ENCODE measurements at places on chromosomes 5 and 9.

DNA sequence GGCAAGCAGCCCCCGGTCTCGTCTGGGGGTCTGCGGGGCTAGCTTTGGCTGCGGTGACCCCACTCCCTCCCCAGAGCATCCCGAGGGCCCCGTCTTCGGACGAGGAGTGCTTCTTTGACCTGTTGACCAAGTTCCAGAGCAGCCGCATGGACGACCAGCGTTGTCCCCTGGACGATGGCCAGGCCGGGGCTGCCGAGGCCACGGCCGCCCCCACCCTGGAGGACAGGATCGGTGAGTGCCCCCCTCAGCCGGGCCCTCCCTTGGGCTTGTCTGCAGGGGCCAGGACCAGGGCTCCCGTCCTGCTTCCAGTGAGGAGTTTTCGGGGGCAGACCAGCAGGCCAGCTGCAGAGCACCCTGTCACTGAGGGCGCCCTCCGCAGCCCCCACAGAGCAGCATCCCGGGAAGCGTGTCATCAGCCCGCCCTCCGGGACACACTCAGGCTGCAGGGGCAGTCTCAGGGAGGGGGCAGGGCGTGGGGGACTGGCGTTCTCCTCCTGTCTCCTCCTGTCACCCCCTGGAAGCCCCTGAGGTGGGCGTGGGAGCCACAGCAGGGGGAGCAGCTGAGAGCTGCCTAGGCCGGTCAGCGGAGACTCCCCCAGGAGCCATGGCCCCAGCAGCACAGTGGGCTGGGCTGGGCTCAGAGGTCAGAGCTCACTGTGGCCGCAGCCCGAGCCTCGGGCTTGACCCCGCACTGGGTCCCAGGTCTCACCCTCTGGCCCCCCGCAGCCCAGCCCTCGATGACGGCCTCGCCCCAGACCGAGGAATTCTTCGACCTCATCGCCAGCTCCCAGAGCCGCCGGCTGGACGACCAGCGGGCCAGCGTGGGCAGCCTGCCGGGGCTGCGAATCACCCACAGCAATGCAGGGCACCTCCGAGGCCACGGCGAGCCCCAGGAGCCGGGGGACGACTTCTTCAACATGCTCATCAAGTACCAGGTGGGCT, 7.7 kb downstream of the DNLZ start:
- no peak for DNase-seq

DNA sequence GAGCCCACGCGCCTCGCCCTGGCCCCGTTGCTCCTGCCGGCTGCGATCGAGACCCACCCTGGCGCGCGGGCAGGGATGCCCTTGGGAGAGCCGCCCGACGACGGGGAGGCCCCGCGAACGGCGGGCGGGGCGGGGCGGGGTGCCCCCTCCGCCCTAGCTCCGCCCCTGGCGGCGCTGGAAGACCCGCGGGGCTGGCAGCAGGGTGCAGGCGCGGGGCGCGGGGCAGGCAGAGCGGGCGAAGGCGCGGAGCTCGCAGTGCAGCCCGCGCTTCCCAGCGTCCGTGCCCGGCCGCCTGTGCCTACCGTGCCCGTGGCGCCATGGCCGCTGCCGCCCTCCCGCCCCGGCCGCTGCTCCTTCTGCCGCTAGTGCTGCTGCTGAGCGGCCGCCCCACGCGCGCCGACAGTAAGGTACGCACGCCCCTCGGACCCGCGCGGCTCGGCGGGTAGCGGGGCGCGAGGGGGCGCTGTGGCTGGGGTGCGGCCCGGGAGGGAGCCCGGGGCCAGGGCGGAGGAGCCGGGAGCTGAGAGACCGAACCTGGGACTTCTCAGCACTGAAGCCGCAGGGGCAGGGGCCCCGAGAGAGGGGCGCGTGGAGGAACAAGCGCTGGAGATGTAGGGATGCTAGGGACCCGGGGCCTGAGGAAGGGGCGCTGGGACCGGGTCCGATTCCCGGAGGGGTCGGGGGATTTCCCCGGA, at the start of gene OLFML2A:
OLFML2A (plus strand) TSS at position 180 of the 695 bp plus-strand sequence; CDS start at position 318, 138 bp downstream.
- DNase-seq, result no peak

- no peak for DNase-seq
Observed at GRCh38 chr9:34254966-34255825, 73.9 kb downstream of the KIF24 start.

- no peak for DNase-seq
Observed at GRCh38 chr5:81665795-81666194, 85.1 kb downstream of the SSBP2 start.

- DNase-seq, result no peak
Observed at GRCh38 chr9:13823026-13823425, 490.9 kb downstream of the NFIB start.

DNA sequence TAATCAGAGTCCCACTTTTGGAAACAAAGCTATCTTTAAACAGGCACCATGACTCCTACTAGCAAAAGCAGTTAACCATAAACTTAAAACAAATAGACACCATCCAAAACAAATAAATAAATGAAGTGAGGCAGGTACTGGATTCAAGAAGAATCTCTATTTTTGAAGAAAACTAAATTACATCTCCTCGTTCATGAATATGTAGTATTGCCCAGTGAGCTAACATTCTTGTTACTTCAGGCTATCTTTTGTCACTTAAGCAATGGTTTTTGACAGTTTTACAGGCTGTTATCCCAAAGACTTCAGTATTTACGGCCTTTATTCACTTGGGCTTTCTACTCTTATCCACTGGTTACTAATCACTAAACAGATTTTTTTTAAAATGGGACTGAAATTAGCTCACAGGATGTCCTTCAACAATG, 242.5 kb downstream of the MLLT3 start:
- DNase-seq, result no peak

GRCh38 chr5:177606071-177607051, 6.4 kb downstream of the B4GALT7 start:
- DNase-seq, result no peak

GRCh38 chr5:132656774-132657355, 1.1 kb upstream of the IL13 start:
- DNase-seq, result no peak

- DNase-seq, result no peak
Observed at GRCh38 chr5:86974955-86975354, 292.7 kb upstream of the RASA1 start.
